Dermis microvascular lymphatic vessel endothelial cell (primary cell): ENCODE measurements at places on chromosomes 2 and 18.
A peak's percentile ranks its signal among the peaks of the same experiment; 100 is the strongest.

- no peak for DNase-seq
These were observed 40.6 kb upstream of the ST3GAL5 start for GRCh38 chr2:85929096-85930050.

- no peak for DNase-seq
These were observed 71.9 kb upstream of the NFU1 start for GRCh38 chr2:69509011-69509749.

DNA sequence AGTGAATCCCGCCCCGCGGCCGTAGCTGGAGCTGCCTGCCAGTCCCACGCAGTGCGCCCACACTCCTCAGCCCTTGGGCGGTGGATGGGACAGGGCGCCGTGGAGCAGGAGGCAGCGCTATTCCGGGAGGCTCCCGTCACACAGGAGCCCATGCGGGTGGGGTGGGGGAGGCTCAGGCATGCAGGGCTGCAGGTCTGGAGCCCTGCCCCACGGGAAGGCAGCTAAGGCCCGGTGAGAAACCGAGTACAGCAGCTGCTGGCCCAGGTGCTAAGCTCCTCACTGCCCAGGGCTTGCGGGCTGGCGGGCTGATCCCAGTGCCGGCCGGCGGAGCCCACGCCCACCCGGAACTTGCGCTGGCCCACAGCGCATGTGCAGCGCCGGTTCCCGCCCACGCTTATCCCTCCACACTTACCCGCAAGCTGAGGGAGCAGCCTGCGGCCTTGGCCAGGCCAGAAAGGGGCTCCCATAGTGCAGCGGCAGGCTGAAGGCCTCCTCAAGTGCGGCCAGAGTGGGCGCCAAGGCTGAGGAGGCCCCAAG lies 1152.8 kb upstream of the CELF4 start:
- DNase-seq, result no peak

DNA sequence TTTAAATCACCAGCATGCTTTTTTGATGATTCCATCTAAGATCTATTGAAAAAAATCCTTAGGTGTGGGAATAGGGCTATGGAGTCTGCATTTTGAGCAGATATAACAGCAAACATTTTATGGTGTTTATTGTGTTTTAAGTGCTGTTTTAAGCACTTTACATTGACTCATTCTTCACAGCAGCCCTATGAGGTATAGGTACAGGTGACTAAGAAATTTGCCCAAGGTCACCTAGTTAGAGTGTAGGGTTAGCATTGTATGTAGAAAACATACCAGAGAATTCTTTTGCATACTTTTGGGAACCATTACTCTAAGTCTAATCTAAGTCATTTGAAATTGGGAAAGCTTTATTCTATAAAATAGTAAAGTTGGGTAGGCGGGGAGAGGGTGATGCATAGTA lies 31.3 kb downstream of the PPM1B start:
- DNase-seq, result no peak

- DNase-seq, result no peak
These were observed 28.1 kb upstream of the ASPRV1 start for GRCh38 chr2:69989441-69990105.

DNA sequence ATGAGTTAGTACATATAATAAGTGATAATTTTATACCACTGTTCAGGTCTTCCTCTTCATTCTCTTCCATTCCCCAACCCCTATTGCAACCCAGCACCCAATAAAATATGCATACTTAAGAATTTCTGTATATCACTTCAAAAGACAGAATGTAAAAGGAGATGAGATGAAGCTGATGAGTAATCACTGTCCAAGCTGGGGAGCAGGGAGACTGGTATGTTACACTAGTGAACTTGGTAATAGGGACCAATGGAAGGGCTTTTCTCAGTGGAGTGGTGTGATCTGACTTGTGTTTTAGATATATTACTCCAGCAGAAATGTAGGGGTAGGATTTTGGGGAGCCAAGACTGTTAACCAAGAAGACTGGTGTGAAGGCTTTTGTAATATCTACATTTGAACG lies 18.0 kb upstream of the ARHGAP28 start:
- no peak for DNase-seq

DNA sequence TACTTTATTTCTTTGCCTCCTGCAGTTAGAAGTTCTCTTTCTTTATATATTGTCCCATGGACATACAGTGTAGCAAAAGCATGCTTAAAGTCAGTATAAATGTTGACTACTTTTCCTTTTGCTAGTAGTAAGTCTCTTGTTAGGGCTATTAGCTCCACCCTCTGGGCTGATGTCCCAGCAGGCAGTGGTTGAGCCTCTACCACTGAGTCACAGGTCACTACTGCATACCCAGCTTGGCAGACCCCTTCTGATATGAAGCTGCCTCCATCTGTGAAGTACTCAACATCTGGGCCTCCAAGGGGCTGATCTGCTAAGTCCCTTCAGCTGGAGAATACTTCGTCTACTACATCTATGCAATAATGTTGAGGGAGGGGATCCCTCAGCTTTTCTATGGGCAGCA lies 61.0 kb upstream of the SLC35G4 start:
- DNase-seq, result no peak

DNA sequence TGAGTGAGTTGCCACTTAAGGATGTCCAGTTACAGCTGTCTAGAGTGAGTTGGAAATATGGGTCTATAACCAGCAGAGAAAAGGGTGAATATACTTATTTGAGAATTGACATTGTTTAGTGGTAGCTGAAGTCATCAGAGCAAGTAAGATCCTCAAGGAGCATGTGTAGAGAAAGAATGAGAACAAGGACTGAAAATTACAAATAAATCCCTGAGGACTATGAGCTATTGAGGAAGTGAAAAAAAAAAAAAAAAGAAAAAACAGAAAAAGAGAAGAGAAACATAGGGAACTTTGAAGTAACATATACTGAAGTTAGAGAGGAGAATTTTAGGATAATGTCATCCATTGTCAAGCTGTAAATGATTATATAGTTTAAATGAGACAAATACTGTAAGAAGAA lies 134.0 kb upstream of the CCDC68 start:
- DNase-seq, result no peak

DNA sequence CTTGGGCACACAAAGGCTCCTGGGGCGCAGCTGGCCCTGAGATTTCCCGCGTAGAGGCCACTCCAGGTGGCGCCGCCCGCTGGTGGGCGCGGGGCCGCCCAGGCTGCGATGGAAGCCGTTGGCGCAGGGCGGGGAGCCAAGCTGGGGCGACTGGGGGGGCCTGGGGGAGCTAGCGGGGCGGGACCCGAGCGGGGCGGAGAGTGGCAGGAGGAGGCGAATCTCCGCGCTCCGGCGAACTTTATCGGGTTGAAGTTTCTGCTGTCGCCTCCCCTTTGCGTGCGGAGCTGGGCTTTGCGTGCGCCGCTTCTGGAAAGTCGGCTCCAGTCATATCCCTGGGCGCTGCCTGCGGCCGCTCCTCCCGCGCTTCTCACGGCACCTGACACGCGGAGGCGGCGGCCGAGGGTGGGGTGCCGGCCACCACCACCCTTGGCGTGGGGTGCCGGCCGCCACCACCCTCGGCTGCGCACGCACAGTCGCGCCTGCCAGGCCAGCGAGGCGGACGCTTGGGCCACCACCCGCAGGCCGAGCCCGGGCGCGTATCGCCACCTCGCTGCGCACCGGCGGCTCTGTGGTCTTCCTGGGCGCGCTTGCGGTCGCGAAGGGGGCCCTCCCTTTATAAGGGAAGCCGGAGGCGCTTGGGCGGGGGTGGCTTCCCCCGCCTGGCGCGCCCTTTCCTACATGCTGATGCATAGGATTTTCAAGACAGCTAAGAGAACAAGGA lies 919 bp upstream of the CYP1B1 start:
- peak; percentile 34 for DNase-seq

GRCh38 chr2:239498981-239499634 lies 98.3 kb upstream of the HDAC4 start:
- DNase-seq, result no peak

- DNase-seq, result no peak
These were observed 69.9 kb downstream of the KCNH7 start for GRCh38 chr2:162768656-162769055.

- DNase-seq, result no peak
These were observed 131.0 kb upstream of the CXCR4 start for GRCh38 chr2:136248907-136249306.

DNA sequence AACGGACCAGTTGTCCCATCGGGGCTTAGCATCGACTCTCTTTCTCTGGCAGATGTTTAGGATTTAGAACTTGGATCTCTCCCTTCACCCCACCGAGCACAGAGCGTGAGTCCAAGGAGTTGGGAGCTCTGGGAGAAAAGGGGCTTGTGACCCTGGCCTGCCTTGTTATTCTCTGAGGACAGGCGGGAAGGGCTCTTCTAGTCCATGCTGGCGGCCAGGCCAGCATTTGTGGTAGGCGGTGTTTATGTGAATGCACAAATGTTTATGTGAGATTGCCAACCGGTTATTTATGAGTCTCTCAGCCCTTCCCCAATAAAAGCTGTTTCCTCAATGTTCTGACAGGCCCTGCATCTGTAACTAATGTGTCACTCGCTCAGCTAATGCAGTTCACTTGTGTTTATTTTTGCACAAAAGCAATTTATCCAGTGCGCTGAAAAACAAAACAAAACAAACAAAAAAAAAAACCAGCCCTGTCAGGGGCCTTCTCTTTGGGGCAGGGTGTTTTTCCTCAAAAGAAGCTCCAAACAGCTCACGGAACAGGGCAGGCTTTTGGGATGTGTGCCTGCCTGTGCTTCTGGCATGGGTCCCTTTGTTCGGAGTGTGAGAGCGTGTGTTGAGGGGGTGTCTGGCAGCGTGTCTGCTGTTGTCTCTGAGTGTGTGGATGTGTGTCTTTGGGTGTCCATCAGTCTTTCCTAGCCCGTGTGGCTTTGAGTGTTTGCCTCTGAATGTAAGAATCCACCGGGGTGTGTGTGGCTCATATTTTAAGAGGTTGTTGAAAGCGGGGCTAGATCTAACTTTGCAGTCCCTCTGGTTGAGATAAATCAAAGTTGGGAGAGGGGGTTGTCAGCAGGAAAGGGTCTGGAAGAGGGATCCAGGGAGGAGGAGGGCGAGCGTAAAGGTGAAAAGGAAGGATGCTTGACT lies 52.8 kb upstream of the HAAO start:
- no peak for DNase-seq

DNA sequence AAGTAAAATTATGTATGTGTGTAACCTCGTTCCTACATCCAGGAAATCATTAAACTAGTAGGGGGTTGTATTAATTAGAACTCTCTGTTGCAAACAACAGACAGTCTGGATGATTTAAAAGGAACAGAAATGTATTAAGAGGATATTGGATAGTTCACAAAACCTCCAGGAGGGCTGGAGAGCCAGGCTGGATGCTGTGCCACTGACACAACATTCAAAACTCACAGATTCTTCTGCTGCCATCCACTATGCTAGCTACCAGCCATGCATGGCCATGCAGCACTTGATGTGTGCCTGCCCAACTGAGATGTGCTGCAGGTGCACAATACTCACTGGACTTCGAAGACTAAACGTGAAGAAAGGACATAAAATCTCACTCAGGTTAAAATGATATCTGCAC lies 48.2 kb upstream of the SH3RF3 start:
- no peak for DNase-seq

DNA sequence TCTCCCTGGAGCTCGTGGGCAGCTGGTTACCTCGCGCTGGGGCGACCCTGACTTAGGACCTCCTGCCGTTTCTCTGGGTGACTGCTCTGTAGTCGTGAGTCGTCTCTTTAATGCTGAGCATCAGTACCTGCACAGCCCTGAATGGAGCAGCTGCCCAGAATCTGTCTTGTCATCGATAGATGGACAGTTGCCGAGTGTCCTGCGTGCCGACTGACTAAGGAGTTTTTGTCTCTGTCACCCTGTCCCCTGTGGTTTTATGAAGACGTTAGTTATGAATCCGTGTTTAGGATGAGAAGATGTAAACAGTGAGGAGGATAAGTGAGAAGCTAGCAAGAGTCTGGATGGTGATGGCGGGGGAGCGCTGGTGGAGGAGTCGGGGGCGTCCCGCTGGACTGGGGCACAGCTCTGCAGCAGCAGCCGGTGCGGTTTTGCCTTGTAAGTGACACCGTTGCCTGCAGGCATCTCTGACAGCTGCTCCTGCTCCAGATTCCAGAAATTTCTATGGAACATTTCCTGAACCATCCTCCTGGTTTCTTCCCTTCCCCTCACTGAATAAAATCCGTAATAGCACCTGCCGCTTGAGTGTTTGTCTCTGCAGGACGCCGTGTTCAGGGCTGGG lies 13.3 kb downstream of the AGAP1 start:
- DNase-seq, result no peak

DNA sequence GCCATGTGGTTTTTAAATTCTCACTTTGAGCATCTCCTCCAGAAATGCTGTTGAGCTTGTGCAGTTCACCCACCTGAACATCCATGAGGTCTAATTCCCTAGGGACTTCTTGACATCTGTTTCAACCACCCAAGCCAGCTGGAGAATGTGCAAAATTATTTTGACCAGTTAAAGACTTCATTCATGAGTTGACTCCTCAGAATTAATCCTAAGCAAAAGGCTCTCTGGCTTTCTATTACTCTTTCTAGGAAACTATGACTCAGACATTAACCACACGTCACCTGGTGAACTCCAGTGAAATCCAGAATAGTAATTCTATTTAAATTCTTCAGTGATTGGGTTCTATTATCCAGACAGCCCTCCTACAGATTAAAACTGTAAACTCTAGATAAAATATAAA lies 247.5 kb downstream of the NBAS start:
- no peak for DNase-seq

GRCh38 chr2:126448611-126449010 lies 207.3 kb upstream of the GYPC start:
- DNase-seq, result no peak

GRCh38 chr18:31267823-31268481 lies 50.0 kb upstream of the DSG1 start:
- no peak for DNase-seq

DNA sequence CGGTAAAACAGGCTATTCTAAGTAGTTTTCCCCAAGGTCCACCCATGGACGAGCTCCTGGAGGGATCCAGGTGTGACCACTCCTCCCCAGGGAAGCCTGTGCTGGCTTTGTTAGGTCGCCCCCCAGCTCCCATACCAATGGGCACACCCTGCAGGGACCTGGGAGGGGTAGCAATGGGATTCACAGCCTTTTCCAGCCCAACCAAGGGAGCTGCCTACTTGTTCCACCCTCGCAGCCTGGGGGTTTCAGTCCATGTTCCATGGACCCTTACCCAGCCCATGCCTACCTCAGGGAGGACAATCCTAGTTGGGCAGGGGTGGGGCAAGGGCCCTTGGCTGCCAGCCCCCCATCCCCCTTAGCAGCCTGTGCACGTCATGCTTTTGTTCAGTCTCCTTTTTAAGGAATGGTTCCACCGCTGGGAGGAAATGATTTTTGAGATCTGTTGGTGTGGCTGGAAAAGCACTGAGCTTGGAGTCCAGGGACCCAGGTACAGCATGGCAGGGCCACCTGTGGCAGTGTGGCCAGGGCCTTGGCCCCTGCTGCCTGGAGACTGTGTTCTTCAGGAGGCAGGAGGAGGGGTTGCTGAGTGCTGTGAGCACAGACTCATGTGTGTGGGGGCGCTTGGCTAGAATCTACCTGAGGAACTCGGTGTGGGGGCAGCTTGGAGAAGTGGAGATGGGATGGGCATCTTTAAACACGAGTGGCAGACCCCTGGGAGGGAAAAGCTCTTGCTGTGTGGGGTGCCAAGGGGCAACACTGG lies 166.8 kb downstream of the TWIST2 start:
- DNase-seq, result no peak

DNA sequence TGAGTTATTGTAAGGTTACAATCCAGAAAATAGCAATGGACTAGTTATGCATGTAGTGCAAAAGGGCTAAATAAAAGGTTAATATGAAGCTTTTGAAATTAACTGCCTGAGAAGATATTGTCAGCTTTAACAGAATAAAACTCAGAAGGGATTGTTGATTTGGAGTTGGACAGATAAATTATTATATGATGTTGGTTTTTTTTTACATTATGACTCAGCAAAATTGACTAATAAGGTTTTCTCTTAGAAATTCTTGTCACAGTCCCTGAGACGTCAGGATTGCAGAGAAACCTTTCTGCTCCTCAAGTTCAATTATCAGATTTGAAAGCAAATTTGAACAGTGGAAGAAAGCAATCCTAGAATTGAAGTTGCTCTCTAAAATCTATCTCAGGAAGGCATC lies 946.9 kb downstream of the CBLN2 start:
- no peak for DNase-seq
